ENCODE measurements at places on chromosomes 6 and 20.

GRCh38 chr6:43454290-43454695 lies 1.1 kb downstream of the DLK2 start:
- peak; percentile 44 for DNase-seq

DNA sequence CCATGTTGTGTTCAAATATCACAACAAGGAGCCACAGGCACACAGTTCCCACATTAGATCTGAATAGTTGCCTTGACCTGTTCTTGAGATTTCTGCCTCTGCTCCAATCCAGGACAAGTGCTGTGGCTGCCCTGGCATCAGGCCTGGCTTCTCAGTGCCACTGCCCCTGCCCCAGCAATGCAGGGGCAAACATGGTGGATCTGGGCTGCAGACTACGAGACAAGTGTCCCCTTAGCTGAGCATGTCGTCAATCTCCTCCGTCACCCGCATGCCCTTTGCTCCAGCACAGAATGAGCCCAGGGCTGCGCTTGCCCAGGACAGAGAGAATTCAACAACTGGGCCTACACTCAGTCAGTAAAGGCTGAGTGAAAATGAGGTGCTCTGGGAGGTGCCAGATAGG lies 201.6 kb downstream of the SYNDIG1 start:
- no peak for DNase-seq

DNA sequence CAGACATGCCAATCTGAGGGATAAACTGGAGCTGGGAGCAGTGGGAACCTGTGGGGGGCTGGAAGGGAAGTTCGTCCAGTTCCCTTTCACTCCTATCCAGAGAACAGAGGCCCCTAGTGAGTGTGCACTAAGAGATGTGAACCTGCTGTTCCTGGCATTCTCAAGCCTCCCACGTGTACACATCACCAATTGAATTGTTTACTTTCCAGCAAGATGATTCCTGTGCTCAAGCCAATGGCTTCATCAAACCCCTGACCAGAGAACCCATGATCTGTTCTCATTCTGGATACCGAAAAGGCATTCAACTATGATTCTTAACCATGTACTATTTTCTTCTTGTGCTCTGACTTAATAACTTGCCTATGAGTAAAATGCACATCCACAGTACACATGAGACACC lies 10.2 kb upstream of the SLC22A3 start:
- DNase-seq = no peak

- DNase-seq = no peak
These were observed 116.4 kb downstream of the KIF6 start for GRCh38 chr6:39608652-39609345.

DNA sequence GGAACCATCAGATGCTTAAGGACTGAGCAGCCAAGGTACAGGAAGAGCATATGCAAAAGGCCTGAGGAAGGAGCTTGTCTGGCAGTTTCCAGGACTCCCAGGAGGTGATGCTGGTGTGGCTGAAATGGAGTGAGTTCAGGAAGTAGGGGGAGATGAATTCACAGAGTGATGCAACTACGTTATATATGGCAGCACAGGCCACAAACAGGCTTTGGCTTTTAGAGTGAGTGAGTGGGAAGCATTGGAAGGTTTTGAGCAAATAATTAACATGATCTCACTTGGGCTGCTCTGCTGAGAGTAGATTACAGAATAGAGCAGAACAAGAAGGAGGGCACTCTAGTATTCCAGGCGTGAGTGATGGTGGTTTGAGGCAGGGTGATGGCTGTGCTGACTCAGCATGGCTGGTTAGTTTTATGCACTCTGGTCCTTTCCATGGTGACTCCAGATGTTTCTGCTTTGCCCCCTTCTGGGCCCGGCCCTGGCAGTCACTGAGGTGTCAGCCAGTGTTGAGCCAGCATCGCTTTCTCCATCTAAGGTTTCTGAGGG lies 6.5 kb downstream of the BTN2A2 start:
- DNase-seq = no peak

GRCh38 chr6:40442591-40442990 lies 144.6 kb downstream of the LRFN2 start:
- no peak for DNase-seq

Data from activated effector memory CD4-positive, alpha-beta T cell treated with Interleukin-2 at 50 U/mL for 16 hours (primary cell).